ENCODE measurements at places on chromosomes 16 and 17.
A peak's percentile ranks its signal among the peaks of the same experiment; 100 is the strongest.

DNA sequence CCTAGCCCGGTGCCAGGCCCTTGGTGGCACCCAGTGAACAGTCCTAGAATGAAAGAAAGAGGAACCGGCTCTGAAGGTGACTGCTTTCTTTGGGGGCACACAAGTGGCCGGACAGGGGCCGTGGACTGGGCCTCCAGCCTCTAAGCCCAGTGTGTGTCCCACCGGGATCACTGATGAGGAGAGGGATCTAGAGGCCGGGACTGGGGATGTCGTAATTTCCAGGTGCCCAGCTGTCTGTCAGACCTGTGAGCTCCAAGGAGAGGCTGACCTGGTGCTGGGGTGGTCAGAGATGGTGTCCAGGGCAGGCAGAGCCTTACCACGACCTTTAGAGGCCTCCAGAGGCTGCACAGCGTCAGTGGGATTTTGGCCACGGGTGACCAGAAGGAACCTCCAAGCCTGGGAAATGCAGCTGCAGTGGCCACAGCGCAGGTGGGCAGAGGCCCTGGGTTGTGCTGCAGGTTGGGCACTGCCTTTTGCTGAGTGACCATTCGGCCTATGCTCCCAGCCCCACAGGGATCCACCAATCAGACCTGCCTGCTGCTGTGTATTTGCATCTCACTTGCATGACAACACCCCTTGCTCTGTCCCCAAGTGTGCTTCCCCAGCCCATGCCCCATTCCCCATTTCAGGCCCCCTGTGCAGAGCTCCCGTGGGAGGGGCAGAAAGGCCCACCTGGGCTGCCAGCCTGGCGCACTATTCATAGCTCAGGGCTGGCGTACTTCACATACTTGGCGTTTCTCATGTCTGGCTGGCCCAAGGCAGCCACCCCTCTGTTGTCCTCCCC lies 12.5 kb downstream of the ARHGAP23 start:
- DNase-seq, result no peak

DNA sequence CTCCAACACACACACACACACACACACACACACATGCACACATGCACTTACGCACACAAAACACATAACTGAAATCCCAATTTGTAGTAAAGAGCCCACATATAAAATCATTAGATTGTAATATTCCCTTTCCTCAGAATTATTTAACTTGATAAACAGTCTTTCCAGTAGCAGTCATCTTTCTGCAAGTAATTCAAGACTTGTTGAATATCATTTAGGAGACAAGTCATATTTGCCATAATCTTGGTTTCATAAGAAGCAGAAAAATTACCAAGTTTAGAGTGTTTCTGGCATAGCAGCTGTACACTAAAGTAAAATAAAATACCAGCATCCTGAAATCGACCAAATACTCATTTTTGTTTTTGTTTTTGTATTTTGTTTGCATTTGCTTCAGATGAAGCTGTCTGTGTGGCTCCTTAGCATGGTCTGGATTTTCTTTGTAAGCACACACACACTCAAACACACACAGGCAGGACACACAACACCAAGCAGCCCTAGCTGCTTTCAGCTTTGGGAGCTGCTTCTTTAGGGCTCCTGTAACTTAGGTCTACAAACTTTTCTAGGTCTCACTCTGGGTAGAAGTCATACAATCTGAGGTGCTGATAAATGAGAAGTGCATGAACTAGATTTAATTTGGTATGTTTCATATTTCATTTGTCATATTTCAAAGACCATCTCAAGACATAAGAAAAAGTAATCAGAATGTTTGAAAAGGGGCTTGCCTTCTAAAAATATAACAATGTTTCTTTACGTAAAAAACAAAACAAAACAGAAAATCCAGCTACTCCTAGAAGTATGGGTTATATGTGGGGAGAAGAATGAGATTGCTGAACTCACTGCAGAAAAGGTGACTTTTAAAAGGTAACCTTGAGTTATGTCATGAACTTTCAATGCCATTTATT lies 3.0 kb downstream of the SALL1 start:
- no peak for DNase-seq

DNA sequence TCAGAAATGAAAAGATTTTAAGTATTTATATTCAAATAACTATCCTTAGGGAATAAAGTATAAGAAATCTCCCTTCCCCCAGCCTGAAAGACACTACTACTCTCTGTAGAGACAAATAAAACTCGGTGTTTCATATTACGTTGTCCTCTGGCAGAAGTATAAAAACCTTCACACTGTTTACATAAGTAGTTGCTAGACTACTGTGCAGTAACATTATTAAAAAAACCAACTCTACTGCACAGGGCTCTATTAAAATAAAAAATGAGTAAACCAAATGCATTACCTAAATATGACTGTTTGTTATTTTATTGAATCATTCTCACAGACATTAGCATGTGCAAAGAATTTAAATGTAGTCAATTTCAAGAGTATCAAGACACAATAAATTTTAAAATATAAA lies 67.4 kb downstream of the MED13 start:
- no peak for DNase-seq

- peak; percentile 77 for DNase-seq
Measured at GRCh38 chr16:66483689-66484452, 56.8 kb downstream of the BEAN1 start.

GRCh38 chr16:10362077-10362863 lies 23.6 kb upstream of the ATF7IP2 start:
- DNase-seq, result peak; percentile 15

- DNase-seq, result no peak
Measured at GRCh38 chr17:76550712-76551615, 11.1 kb downstream of the PRCD start.

GRCh38 chr16:55701442-55702319 lies 45.9 kb downstream of the SLC6A2 start:
- DNase-seq, result peak; percentile 33

Measured in CD4-positive, alpha-beta T cell treated with Interleukin-4 for 1 hour (primary cell).